Activated CD8-positive, alpha-beta memory T cell treated with anti-CD3 and anti-CD28 coated beads, Interleukin-2, amount 10 ng/mL, durations not matched to agents 7 days and 5 days (primary cell): ENCODE measurements at places on chromosomes 4 and X. TPM values are rescaled to one million over a fixed set of nuclear protein-coding genes. Genes with fewer than 3 reads are reported as not detected.

The ARAF gene
- 61.5 TPM for total RNA-seq

The SNX25 gene
- 16.2 TPM for total RNA-seq

The HTR2C gene
- total RNA-seq, result not detected

The PNMA3 gene
- total RNA-seq, result 2.2 TPM

The ARR3 gene
- total RNA-seq, result not detected

The CT47A7 gene
- not detected for total RNA-seq

The UGT2B7 gene
- total RNA-seq, result not detected

The CCNG2 gene
- 21.6 TPM for total RNA-seq

The PCGF3 gene
- total RNA-seq, result 49.0 TPM

The PRDM5 gene
- total RNA-seq, result 1.2 TPM

The SPANXC gene
- total RNA-seq, result not detected

The NAP1L3 gene
- 0.47 TPM for total RNA-seq

The TCEAL6 gene
- not detected for total RNA-seq
